Stimulated activated CD8-positive, alpha-beta memory T cell treated with anti-CD3 and anti-CD28 coated beads, Interleukin-2, amount 100 ng/mL, for 1 hour (primary cell): ENCODE measurements at places on chromosomes 4 and X.
A peak's percentile ranks its signal among the peaks of the same experiment; 100 is the strongest.

DNA sequence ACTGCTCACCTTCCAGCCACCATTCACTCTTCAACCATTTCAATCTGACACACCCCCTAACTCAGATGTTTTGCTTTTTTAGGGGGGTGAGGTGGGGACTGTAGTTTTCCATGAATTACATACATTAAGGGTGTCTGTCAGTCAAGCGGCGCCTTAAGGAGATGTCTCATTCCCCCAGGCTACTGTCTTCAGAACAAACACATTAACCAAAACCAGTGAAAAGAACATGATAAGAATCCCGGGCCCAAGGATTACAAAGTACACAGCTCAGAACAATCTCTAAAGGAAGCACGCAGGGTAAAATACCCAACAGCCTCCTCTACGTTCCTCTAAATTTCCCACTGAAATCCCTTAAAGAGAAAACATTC lies 62.5 kb upstream of the IRF2 start:
- DNase-seq: no peak

DNA sequence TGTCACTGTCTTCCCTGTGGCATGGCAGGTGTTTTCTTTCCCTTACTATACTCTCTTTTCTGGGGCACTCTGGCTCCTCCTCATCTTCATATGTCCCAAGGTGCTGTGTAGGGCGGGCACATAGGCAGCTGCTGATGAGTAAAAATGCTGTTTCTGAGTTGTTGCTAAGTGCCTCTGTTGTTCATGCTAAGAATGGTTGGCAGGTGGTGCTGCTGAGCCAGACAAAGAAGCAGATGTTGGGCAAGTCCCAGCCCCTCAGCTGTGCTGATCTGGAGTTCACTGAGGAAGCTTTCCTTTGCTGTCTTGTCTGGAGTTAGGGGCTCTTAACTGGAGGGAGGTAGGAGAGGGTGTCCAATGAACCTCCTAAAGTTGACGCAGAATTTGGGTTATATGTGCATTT lies 40.6 kb downstream of the HADH start:
- peak; percentile 24 for DNase-seq

GRCh38 chr4:42554072-42554471 lies 102.8 kb downstream of the ATP8A1 start:
- no peak for DNase-seq

- peak; percentile 14 for DNase-seq
Measured at GRCh38 chr4:173013232-173013930, 155.2 kb upstream of the GALNT7 start.

DNA sequence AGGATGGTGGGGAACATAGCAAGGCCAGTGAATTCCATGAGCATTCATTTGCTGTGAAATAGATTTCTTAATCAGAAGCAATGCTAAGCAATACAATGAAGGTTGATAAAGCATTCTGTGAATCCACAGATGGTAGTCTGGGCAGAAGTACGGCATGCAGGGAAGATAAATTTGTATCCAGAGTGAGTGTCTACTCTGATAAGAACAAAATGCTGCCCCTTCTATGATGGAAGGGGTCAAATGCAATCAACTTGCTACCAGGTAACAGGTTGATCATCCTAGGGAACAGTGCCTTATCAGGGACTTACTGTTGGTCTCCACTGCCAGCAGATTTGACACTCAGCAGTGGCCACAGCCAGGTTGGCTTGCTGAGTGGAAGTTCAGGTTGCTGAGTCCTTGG lies 189.4 kb downstream of the MAB21L2 start:
- no peak for DNase-seq

DNA sequence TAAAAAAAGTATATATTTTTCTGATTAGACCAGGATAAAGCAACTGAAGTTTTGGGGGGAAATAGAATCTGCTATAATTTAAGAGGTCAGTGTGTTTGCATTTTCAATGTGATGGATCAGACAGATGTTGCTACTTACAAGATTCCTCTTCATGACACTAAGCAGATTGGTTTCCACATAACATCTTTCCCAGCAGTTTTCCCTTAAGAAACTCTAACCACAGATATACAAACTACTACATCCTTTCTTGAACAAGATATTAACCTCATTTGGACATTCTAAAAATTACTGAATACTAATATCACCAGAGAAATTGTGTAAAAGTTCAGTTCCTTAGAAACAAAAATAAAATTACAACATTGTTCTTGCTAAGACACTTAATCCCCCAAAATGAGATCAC lies 106.7 kb upstream of the GUCY1A1 start:
- DNase-seq: no peak

- DNase-seq: no peak
Measured at GRCh38 chrX:21655901-21656586, 2.1 kb downstream of the KLHL34 start.

- peak; percentile 26 for DNase-seq
Measured at GRCh38 chr4:89303177-89303576, 4.4 kb downstream of the GPRIN3 start.

DNA sequence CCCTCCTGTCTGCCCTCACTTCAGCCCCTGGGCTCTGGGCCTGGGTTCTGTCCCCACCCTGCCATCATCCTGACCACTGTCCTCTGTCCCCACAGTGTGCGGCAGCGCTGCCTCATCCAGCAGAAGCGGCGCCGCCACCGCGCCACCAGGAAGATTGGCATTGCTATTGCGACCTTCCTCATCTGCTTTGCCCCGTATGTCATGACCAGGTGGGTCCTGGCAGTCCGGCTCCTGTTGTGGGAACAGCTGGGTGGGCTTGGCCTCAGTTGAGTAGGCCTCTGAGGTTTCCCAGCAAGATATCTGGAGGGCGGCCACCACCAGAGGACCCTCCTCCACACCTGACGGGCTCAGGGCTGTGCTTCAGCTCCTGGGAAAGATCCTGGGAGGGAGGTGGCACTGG lies 2.2 kb downstream of the GPR78 start:
- DNase-seq: no peak

- DNase-seq: no peak
Measured at GRCh38 chr4:145045180-145045579, 52.8 kb downstream of the ANAPC10 start.

GRCh38 chrX:129553619-129554288 lies 13.7 kb downstream of the OCRL start:
- DNase-seq: no peak

DNA sequence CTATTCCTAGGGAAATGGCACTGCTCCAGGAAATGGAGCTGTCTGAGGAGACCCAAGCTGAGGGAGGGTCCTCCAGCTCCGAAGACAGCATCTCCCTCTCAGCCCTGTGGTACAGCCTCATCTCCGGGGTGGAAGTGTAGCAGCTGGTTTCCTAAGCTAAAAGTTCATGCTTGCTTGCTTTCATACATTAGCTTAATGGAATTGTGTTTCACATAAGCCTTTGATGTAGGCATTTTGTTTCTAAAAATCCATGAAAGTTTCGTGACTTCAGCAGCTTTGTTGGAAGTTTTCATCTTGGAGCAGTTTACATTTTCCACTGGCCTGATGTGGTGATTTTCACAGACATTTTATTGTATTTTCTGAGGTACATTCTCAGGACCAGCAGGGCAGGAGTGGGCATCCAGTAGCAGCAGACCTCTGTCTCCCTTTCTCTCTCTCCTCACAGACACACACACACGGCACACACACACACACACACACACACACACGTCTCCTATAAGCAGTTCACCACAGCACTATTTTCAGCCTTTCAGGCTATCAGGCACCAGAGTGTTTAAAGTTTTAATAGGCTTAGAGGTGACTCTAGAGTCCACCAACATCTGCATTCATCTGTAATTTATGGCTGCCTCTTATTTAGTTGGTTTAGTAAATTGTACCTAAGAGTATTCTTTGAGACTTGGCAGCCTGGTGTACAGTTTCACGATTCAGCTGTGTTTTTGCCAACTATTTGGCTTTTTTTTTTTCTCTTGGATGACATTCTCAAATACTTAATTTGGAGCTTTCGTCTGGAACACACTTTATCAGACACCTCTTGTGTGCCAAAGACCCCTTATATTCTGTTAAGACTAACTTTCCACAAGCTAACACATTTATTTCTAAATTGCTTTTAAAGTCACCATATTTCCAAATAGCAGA lies 225.8 kb upstream of the SFRP2 start:
- DNase-seq: no peak

DNA sequence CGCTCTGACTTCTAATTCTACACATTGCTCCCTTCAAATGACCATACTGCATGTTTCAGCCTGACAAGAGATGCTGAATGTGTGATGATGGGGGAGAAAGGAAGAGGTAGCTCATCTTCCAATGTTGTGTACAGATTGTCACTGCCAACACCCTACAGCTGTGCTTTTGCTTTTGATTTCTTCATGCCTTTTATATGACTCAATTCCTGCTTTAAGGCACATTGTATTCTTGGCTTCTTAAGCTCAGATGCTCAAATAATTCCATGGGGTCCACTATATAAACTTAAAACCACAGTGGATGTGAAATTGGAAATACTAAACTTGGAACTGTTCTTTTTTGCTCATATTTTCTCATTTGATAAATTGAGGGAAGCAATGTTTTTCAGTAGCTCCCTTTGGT lies 183.2 kb upstream of the WDFY3 start:
- no peak for DNase-seq

- DNase-seq: no peak
Measured at GRCh38 chr4:150133605-150134004, 55.4 kb downstream of the DCLK2 start.

- DNase-seq: no peak
Measured at GRCh38 chr4:187027272-187027671, 303.6 kb upstream of the FAT1 start.

DNA sequence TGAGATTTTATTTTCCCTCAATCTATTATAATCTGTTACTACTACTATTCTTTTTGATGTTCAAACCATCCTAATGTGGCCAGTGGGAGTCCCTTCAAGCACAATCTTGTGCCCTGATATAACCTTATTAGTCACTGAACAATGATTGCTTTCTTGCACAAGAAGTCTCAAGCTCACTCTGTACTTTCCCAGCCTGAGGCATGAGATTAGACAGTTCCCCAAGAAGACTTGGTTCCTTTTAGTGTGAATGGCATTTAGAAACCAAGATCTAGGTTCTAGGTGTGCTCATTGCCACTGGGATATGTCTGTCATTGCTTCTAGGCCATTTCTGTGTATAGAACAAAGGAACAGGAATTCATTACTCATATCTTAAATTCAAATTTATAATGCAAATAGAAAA lies 28.0 kb upstream of the RBM41 start:
- DNase-seq: no peak

- DNase-seq: no peak
Measured at GRCh38 chr4:17721496-17722355, 59.7 kb downstream of the FAM184B start.

DNA sequence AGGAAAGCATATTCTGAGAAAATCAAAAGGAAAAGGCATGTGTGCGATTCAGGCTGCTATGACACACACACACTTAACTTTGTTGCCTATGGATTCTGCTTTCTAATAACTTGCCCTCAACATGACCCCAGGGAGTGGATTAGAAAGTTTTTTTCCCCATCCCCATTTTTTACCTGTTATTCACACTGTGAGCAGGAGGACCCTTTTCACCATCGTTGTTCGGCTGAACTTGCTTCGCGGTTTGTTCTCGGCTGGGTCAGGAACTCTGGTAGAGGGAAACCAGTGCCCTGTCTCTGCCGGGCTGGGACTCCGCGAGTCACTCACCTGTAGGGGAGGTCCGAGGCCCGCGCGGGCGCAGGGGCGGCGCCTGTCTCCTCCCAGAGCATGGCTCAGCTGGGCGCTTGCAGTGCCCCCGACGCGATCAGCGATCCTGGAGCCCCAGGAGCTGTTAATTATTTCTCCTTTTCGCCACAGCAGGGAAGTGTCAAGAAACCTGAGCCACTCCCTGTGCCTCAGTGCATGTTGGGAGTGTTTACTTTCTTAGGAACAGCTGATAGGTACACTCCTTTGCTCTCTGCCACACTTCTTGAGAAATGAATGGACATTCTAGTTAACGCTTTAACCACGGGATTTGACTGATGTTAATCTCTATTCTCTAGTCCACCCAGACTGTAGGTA lies at the start of gene RASSF6:
TSS of gene RASSF6 (minus strand) at position 322 of the 678 bp plus-strand sequence. CDS start 8,641 bp downstream, outside the sequence.
- DNase-seq: no peak
